Diencephalon (tissue), 1 donor: ENCODE measurements at places on chromosomes 5 and 9. TPM values are rescaled to one million over a fixed set of nuclear protein-coding genes. Genes with fewer than 3 reads are reported as not detected.

The ASPN gene
- total RNA-seq: 2.3 TPM

The SHOC1 gene
- not detected for total RNA-seq

The SPATA31D4 gene
- total RNA-seq: not detected

The ACTBL2 gene
- total RNA-seq: not detected

The PTGES gene
- total RNA-seq: 9.5 TPM

The JAKMIP2 gene
- total RNA-seq: 55.6 TPM

The SET gene
- 418 TPM for total RNA-seq

The IFNA21 gene
- not detected for total RNA-seq
